ENCODE measurements at places on chromosomes 3 and 15.

DNA sequence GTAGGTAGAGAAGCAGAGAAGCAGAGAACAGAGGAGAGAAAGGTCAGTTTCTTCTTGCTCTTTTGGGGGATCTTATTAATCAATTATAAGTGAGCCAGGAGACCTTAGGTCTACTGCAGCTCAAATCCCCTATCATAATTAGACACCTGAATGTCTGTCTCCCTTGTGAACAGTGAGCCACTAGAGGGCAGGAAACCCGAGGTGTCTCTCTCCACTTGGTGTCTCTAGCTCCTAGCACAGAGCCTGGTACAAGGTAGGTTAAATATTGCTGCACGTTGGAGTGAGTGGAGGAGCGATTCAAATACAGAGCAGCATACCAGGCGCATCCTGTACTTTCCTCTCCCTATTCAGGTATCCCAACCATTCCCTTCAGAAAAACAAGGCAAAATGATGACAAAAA lies 2.0 kb upstream of the ST8SIA2 start:
- DNase-seq: no peak

GRCh38 chr3:52007291-52007690 lies 11.6 kb upstream of the RPL29 start:
- no peak for DNase-seq

DNA sequence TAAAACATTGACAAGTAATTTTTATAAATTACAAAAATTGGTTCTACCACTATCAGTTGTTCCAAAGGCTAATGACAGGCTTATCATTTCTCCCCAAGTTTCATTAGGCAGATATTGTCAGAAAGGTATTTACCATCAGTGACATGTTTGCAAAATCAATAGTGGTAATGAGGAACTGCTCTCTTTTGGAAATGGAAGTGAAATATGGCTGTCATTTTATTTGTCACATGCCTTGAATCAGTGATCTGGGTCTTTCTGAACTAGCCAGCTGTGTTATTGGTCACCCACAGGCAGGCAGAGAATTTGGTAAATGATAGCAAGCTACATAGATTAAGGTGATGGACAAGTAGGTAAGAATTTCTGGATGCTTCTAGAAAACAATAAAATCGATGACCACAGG lies 268.0 kb upstream of the ARHGEF26 start:
- no peak for DNase-seq

- DNase-seq: no peak
Observed at GRCh38 chr3:11611341-11611799, 32.3 kb downstream of the VGLL4 start.

DNA sequence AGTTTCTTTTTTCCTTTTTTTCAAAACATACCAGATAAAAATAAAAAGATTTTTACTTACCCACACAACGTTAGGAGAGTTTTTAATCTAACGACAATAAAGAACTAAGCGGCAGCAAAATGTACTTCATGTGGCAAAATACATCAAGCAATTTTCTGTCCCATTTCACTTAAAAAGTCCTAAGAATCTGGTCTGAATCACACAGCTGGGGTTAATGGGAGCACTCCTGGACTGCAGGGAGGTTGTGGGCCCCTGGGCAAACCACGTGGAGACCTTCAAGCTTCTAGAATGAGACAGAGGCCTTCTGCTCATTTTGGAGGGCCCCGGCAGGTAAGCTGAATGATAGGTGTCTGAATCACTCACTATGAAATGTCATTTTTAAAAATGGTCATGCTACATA lies 193.8 kb downstream of the RORA start:
- no peak for DNase-seq

- DNase-seq: peak; percentile 45
Observed at GRCh38 chr3:44554626-44555592, at the start of gene ZKSCAN7. TSS of gene ZKSCAN7 (plus strand) at chr3:44555193. CDS start at chr3:44557048, 1,855 bp downstream.

DNA sequence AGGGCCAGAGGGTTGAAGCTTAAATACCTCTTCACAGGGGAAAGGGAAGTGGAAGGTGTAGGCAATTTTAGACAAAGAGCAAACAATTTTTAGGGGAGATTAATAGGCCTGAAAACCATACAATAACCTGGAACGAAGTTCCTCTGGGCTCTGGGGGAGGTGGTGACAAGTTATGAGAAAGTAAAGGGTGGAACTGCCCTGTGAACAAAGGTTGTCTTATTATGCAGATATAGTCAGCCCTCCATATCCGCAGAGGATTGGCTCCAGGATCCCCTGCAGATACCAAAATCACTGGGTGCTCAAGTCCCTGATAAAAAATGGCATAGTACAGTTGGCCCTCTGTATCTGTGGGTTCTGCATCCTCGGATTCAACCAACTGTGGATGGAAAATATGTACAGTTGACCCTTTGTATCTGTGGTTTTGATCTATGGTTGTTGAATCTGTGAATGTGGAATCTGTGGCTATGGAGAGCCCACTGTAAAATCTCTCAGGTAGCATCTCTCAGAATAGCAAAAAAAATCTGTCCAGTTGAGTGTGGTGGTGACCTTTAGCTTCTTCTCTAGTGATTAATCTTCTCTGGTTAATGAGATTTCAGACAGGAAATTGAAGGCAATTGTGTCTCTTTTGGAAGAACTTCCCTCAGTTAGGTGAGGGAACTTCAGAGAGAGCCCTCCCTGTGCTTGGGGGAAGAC lies 40.2 kb downstream of the CLEC3B start:
- DNase-seq: no peak

GRCh38 chr3:127740136-127740915 lies 67.6 kb downstream of the ABTB1 start:
- DNase-seq: no peak

- no peak for DNase-seq
Observed at GRCh38 chr3:190205739-190206138, 85.0 kb upstream of the P3H2 start.

DNA sequence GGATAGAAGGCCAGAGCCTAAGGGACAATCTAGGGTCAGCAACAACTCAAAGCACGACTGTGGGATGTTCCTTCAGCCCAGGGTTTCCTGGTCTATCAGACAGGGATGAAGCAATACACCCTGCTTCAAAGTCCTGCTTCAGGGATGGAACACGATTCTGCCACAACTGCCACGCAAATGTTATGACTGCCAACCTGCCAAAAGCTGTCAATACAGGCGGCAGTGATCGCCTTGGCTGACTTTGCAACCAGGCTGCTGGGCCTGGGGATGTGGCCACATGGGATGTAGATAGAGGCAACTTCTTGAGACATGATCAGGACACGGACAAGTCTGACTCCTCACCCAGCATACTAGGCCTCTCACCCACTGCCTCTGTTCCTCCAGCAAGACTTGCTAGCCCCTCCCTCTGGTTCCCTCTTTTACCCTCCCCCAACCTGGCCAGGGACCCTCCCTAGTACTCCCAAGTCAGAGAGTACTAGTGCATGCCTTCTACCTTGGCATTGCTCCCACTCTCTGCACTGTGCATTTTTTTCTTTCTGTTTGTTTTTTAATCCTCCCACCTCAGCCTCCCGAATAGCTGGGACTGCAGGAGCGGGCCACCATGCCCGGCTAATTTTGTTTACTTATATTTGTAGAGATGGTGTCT lies 7.6 kb downstream of the CCDC12 start:
- DNase-seq: no peak
